Hematopoietic multipotent progenitor cell treated with erythropoietin and hydrocortisone succinate and interleukin-3 and kit ligand, for 6 days (in vitro differentiated cells): ENCODE measurements at places on chromosomes 5 and 9.

- DNase-seq = no peak
These were observed 711 bp upstream of the SUB1 start for GRCh38 chr5:32584646-32585045.

DNA sequence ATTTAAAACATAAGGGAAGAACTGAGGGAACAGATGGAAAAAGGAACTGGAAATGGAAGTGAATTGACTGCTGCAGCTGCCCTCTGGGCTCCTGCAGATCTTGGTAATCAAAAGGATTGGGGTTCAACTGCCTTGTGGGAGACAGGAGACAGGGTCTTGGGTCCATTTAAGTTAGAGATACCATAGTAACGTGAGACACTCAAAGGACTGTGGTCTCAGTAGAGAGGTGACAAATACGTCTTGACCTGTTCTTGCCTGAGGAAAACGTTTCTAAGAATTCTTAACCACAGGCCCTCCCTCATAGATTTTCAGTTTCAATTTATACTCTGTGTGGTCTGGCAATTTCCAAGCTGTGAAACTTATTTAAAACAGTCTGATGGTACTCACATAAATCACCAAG lies 100.8 kb upstream of the DHFR start:
- DNase-seq = peak; percentile 68

DNA sequence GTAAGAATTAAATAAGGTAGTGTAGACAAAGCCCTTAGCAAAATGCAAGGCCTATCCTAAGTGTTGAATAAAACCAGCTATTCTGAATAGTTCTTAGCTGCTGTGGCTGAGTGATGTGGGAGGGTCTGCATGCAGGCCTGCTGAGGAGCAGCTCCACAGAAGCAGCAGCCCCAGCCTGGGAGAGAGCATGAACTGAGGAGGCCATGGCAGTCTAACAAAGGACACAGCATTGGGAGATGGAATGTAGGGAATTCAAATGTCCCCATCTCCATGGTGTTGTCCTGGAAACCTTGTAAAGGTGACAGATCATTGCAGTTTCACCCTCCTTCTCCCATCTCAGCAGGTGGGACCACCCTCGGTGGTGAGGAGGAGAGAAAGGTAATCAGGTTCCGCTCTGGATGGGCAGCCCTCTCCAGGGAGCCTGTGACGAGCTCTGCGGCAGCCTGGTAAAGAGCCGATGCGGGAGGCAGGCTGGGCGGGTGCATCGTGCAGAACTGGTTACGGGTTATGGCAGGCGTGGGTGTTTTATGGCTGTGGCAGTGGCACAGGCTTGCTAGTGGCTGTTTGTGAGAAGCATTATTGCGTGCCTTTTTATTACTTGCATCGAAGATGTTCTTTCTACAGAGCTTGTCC lies 199.9 kb upstream of the GLRA1 start:
- no peak for DNase-seq

- DNase-seq = no peak
These were observed 472.3 kb downstream of the HINT1 start for GRCh38 chr5:130692770-130693169.

- peak; percentile 99 for DNase-seq
These were observed 11.7 kb upstream of the DOLPP1 start for GRCh38 chr9:129068990-129069861.

- no peak for DNase-seq
These were observed 220.2 kb upstream of the DMRT1 start for GRCh38 chr9:621201-621855.

- DNase-seq = no peak
These were observed 56.8 kb upstream of the EPB41L4A start for GRCh38 chr5:112475747-112476365.

- no peak for DNase-seq
These were observed 41.9 kb upstream of the ITGA2 start for GRCh38 chr5:52947208-52947607.

DNA sequence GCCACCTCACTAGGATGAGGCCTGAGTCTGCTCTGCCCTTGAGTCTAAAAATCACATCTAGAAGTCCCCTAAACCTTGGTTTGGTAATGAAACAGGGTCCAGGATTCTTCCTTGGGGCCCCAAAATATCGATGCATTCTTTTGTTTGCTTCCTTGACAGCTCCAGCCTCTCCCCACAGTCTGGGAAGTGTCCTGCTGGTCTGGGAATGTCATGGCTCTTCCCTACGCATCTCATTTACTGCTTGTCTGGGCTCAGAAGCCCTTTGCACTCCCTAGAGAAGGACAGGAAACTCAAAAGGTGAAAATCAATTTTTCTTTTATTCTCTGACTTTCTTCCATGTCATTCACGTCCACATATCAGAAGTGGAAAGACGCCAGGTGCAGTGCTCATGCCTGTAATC lies 115.8 kb downstream of the DRD1 start:
- no peak for DNase-seq

- DNase-seq = peak; percentile 62
These were observed 482.9 kb downstream of the AGTPBP1 start for GRCh38 chr9:85258823-85259370.

GRCh38 chr5:32520972-32521371 lies 64.4 kb upstream of the SUB1 start:
- DNase-seq = no peak

DNA sequence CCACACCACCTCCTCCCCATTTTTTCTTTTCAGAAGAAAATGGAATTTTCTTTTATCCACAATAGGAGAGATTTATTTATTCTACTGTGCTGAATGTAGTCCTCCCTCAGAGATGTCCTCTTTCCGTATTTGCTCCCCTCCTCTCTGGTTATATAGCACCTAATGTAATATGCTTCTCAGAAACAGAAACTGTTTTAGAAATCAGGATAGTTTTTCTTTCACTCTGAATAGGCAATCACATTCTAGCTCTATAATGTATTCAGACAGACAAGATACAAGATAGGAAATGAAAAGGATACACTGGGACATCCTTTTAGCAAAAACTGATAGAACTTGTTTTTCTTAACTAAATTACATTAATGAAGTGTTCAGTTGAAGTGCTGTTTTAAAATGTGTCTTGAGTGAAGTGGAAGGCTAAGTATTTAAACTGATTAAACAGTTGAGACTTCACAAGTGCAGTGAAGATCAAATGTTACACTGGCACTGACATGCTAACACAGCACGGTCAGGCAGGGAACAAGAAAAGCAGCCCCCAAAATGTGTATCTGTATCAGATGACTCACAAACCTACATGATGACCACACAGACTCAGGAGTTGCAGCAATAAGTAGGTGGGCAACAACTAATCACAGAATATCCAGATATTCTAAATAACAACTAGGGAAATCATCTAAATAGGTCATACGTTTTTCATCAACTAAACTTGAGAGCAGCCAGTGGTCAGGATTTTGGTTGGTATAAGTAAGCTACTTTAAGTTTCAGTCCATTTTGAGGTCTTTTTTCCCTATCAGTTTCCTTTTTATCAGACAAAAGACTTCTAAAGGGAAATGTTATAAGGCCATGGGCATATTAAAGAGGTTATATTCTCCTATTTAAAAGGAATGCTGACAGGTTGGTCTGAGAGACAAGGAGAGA lies 260.4 kb downstream of the MLLT3 start:
- DNase-seq = no peak

DNA sequence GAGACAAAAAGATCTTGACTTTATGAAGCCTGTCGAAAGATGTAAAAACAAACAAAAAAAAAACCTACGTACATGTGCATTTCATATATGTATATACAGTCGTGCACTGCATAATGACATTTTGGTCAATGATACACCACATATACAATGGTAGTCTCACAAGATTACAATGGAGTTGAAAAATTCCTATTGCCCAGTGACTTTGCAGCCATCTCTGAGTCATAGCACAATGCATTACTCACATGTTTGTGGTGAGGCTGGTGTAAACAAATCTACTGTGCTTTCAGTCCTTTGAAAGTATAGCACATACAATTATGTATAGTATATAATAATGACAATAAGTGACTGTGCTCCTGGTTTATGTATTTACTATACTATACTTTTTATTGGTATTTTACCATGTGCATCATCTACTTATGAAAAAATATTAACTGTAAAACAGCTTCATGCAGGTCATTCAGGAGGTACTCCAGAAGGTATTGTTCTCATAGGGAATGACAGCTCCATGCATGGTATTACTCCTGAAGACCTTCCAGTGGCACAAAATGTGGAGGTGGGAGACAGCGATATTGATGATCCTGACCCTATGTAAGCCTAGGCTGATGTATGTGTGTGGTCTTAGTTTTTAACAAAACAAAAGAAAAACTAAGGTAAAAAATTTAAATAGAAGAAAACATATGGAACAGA lies 73.7 kb upstream of the FST start:
- no peak for DNase-seq

DNA sequence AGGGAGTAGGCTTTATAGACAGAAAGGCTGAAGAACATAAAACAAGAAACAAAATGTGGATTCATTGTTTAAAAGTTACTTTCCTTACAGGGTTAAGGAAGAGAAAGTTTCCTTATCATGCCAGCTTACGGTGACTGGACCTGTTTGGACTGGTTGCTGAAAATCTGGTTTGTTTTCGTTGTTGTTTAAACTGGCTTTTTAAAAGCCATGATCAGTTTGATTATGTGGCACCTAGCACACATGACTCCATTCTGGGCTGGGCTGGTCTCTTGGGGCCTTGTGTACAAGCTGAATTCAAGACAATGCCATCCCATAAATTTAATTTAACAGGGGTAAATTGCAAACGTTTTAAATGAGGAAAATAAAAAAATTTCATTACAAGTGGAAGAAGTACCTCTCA lies 18.4 kb upstream of the ZNF474 start:
- DNase-seq = no peak

GRCh38 chr5:177473443-177474001 lies at the start of gene DBN1:
DBN1 (minus strand) TSS chr5:177473634; CDS start chr5:177473521, 113 bp downstream.
- DNase-seq = peak; percentile 45

DNA sequence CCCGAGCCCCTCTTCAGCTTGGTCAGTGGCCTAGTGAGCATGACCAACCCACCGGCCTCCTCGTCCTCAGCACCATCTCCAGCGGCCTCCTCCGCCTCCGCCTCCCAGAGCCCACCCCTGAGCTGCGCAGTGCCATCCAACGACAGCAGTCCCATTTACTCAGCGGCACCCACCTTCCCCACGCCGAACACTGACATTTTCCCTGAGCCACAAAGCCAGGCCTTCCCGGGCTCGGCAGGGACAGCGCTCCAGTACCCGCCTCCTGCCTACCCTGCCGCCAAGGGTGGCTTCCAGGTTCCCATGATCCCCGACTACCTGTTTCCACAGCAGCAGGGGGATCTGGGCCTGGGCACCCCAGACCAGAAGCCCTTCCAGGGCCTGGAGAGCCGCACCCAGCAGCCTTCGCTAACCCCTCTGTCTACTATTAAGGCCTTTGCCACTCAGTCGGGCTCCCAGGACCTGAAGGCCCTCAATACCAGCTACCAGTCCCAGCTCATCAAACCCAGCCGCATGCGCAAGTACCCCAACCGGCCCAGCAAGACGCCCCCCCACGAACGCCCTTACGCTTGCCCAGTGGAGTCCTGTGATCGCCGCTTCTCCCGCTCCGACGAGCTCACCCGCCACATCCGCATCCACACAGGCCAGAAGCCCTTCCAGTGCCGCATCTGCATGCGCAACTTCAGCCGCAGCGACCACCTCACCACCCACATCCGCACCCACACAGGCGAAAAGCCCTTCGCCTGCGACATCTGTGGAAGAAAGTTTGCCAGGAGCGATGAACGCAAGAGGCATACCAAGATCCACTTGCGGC lies 1.8 kb downstream of the EGR1 start:
- DNase-seq = no peak

GRCh38 chr5:172798422-172799215 lies 27.6 kb upstream of the DUSP1 start:
- peak; percentile 80 for DNase-seq

- DNase-seq = no peak
These were observed 688.6 kb upstream of the SEMA6A start for GRCh38 chr5:117263231-117263630.

- peak; percentile 87 for DNase-seq
These were observed 52.9 kb downstream of the COMMD10 start for GRCh38 chr5:116137544-116138378.

DNA sequence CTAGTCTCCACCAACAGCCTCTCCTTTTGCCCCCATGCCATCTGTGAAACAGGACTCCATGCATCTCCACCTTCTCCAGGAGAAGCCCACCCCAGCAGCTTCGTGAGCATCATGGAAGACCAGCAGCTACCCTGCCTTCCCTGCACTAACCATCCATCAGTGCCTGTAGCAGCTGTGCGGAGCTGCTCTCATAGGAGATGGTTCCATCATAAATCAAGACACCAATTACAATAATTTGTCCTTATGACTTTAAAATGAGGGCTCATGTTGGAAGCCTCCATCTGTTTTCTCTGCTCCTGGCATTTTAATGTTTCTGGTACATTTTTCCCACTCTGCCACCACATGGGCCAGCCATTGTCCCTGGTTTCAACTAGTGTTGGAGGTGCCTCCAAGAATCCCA lies 69.9 kb downstream of the FGF1 start:
- DNase-seq = no peak

DNA sequence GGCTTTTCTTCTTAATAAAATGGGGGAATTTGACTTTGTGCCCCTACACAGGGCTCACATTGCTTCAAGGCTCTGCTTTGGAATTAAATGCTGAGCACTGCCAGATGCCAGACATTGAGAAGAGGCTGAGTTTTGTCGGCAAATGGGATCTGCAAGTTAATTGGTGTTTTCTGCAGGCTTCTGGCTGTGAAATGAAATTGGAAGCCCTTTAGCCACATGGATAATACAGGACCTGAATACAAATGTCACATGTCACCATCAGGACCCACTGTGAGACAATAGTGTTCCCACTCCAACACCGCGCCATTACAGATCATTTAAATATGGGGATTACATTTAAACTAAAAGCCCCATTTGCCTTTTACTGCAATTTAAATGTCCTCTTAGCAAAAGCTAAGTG lies 164.4 kb downstream of the ZSWIM6 start:
- DNase-seq = no peak

- DNase-seq = no peak
These were observed 167.8 kb downstream of the OLFM1 start for GRCh38 chr9:135255033-135255840.

- no peak for DNase-seq
These were observed 64.4 kb downstream of the PARP8 start for GRCh38 chr5:50730841-50731240.

DNA sequence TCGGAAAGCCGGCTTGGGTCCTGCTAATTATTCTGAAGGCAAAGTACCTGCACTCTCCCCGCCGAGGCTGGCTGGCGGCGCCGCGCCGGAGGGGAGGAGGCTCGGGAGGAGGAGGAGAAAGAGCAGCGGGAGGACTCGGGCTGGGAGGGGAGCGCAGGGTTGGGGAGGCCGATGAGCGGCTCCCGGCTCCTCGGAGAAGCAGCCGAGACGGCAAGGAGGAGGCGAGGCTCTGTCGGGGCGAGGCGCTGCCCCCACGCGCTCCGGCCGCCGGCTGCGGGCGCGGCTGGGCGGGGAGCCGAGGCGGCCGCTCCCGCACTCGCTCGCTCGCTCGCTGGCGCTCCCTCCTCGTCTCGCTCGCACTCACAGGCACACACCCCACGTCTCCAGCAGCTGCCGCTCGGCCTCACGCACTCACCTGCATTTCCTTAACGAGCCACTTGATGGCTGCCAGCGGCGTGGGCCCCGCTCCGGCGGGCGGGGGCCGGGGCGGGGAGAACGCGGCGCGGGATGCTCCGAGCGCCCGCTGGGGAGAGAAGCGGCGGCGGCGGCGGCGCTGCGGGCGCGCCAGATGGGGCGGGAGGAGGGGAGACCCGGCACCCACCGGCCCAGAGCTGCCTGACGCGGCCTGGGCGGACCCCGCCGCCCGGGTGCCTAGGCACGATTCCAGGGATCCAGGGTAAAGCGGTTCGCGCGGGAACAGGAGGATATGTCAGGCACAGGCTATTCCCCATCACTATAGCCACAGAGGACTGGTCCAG lies at the start of gene PTPRD:
Gene PTPRD, minus strand, starts transcription at position 362 of the 758 bp plus-strand sequence.
- DNase-seq = peak; percentile 53

GRCh38 chr5:31623249-31623648 lies 15.7 kb upstream of the PDZD2 start:
- no peak for DNase-seq
